ENCODE measurements at places on chromosomes 7 and 10. TPM values are rescaled to one million over a fixed set of nuclear protein-coding genes. Genes with fewer than 3 reads are reported as not detected.
A peak's percentile ranks its signal among the peaks of the same experiment; 100 is the strongest.

- peak; percentile 93 for DNase-seq
These were observed 8.3 kb downstream of the PI4K2A start for GRCh38 chr10:97648562-97649404.

- DNase-seq = no peak
These were observed 541.0 kb downstream of the TNS3 start for GRCh38 chr7:47040795-47041347.

DNA sequence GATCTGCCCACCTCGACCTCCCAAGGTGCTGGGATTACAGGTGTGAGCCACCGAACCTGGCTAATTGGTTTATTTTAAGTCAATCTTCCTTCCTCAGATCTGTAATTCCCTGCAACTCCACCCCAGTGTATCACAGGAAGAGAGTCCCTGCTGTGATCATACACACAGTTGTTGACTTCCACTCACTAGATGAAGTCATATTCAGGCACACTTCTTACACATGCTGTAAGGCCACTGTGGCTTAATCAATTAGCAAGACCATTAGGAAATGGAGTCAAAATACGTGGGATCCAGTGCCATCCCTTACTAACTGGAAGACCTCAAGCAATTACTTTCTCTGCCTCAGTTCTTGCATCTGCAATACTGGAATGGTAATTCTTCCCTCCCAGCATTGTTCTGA, 66.1 kb upstream of the PAX2 start:
- no peak for DNase-seq

- DNase-seq = peak; percentile 48
These were observed 97.6 kb downstream of the SUGCT start for GRCh38 chr7:40232242-40232893.

GRCh38 chr10:90130321-90131086, 429.1 kb downstream of the KIF20B start:
- no peak for DNase-seq

GRCh38 chr7:121138262-121138933, 149.9 kb downstream of the CPED1 start:
- DNase-seq = no peak

GRCh38 chr10:132520177-132520811, 17.3 kb upstream of the INPP5A start:
- no peak for DNase-seq

GRCh38 chr10:77811831-77812430, 114.6 kb downstream of the DLG5 start:
- DNase-seq = no peak

- no peak for DNase-seq
These were observed 11.1 kb downstream of the PKD1L1 start for GRCh38 chr7:47937065-47937687.

GRCh38 chr10:13938950-13939349, 352.2 kb downstream of the PRPF18 start:
- no peak for DNase-seq

GRCh38 chr7:128770233-128770632, 5.4 kb downstream of the OPN1SW start:
- DNase-seq = no peak

- no peak for DNase-seq
These were observed 181.3 kb downstream of the IMMP2L start for GRCh38 chr7:111380945-111381344.

DNA sequence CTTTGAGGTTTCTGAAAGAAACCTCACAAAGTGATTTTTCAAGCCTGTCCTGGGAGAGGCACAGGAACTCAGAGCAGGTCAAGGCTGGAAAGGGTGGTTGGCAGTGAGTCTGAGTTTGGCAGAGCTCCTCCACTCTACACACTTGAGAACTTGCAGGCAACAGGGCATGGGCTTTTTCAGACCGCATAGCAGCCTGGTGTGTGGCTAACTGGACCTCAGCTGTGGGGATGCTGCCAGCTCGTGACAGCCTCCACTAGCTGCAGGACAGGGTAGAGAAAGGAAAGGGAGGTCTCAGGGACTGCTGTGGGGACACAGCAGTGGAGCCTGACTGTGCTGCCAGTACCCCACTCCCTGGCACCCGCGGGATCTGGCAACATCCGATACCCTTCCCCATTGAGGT, 2.6 kb downstream of the CDHR1 start:
- no peak for DNase-seq

- DNase-seq = no peak
These were observed 815 bp downstream of the NEUROG3 start for GRCh38 chr10:69572159-69573055.

Gene RAMP3
- total RNA-seq = not detected

Gene ADRA2A
- not detected for total RNA-seq

Gene CTAGE15
- 0.20 TPM for total RNA-seq

Gene PLXDC2
- total RNA-seq = not detected

Gene GPR15LG
- not detected for total RNA-seq
